ENCODE measurements at places on chromosomes 4 and X. TPM values are rescaled to one million over a fixed set of nuclear protein-coding genes. Genes with fewer than 3 reads are reported as not detected.

Gene CLCN3
- total RNA-seq, result 30.3 TPM

Gene ADAMTS3
- 3.2 TPM for total RNA-seq

Gene RXFP1
- 0.89 TPM for total RNA-seq

Gene KCND1
- total RNA-seq, result 4.9 TPM

Gene NDNF
- 2.4 TPM for total RNA-seq

Gene PARM1
- 6.3 TPM for total RNA-seq

Gene PAGE1
- not detected for total RNA-seq

Gene IL15
- total RNA-seq, result 2.6 TPM

Gene CENPVL2
- 3.5 TPM for total RNA-seq

- DNase-seq, result no peak
Observed at GRCh38 chrX:44795945-44796450, 47.8 kb upstream of the DUSP21 start.

GRCh38 chr4:37450309-37450708 is 205.8 kb downstream of the NWD2 start:
- DNase-seq, result no peak

DNA sequence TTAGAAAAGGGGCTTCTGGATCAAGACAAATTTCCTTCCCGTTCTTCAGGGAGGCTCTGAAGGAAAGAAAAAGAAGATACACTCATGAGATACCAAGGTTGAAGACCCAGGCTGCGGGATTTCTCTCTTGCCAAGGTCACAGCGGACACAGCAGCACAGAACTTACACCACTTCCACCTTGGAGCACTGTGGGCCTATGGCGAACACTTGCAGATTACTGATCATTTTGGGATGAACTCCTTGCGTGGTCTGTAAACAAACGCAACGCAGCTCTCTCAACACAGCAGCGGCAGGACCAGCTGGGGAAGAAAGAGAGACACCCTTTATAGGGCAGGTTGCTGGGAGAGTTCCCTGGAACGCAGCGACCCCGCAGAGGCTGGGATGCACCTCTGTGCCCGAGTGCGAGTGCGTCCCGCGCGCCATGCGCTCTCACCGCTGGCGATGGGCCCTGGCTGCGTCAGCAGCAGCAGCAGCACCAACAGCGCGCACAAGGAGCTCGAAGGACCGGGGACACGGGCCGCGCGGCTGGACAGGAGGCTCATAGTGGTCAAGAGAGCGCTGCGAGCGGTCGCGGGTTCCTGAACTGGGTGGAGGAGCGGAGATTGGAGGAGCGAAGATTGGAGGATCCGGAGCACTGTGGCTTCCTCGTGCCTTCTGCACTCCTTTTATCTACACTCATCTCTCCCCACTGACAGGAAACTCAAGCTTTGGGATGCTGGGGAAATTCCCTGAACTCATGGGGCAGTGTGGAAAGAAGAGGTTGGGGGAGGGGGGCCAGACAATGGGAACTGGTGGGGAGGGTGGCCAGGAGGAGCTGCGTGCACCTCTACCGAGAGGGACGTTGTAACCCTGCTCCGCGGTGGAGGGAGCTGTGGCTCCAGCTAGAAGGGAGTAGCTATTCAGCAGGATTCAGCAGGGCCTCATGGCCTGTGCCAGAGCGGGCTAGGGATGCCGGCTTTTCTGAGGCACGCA is at the start of gene CXCL5:
CXCL5 (minus strand) TSS at position 638 of the 972 bp plus-strand sequence; CDS start at position 542, 96 bp downstream.
- DNase-seq, result peak; percentile 75

GRCh38 chr4:151874328-151874727 is 113.5 kb upstream of the GATB start:
- no peak for DNase-seq

DNA sequence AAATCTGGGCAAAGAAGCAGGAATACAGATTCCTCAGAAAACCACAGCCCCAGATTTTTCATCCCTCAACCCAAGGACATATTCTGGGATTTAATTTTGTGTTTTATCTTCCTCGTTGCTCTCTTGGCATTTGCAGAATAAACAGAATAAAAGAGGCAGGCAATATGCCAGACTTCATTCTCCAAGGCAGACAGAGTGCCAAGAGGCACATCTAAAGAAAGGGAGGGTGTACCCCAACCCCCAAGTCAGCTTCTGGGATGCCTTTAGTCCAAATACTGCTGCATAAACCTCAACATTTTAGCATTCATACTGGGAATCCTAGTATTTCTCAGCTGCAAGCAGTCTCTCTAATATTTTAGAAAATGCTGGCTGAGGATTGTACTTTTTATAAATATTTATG is 629.2 kb downstream of the KLHL13 start:
- DNase-seq, result no peak

DNA sequence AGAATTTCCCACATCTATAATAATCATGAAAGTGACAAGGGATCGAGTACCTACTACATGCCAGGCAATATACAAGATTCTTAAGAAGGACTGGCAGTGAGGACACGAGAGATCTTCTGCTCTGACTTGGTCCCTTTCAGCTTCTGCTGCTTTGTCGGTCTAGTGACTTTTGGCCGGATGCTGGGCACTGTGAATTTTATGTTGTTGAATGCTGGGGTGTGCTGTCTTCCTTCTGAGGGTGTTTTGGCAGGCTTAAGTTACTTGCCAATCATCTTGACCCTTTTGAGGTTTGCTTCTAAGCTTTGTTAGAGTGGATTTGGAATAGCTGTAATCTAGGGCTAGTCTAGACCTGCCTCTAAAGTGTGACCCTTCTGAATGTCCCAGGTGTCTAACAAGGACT is 23.5 kb downstream of the NAT8L start:
- no peak for DNase-seq

- DNase-seq, result no peak
Observed at GRCh38 chrX:40644176-40644575, 3.2 kb downstream of the CXorf38 start.

DNA sequence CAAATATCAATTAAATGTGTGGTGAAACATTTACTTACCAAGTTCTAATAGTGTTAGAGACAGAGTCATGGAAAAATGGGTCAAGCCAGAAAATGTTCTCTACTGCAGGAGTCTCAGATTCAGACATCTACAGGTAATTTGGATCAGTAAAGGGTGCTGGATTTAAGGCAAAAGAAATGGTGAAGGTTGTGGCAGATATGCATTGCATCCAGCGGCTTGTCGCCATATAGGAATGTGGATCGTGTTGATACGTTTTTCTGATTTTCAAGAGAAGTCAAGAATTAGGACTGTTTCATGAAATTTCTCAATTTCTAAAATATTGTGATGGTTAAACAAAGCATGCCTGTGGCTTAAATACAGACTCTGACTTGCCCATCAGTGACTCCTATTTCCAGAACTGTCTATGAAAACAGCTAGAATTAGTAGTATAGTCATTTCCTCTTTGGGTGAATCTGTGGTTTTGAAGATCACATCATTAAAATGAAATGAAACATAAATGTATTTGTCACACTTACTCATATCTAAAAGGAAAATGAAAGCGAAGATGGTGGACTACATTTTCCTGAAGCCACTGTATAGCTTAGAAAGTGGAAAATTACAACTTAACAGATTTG is 110.1 kb upstream of the VEGFC start:
- DNase-seq, result no peak

- DNase-seq, result no peak
Observed at GRCh38 chrX:39899856-39900776, 197.6 kb downstream of the BCOR start.

GRCh38 chrX:131675596-131676194 is 131.8 kb downstream of the OR13H1 start:
- DNase-seq, result no peak

- no peak for DNase-seq
Observed at GRCh38 chr4:8113611-8114377, 44.8 kb downstream of the ABLIM2 start.

DNA sequence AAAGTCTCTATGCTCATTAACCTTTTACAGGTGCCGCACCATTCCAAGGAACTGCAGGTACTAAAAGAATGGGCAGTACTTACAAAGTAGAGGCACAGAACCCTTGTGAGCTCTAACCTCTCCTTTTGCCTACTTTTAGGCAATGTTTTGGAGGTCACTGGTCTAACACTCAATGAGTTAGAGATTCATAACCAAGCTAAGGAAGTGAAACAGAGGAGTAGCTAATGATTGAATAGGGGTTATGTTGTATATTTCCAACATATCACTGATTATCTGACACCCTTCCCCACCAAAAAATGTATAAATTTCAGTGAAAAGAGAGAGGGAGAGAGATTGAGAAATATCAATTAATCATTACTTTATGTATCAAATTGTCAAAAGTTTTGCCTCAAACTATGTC is 269.3 kb downstream of the PCDH7 start:
- no peak for DNase-seq

GRCh38 chr4:126778348-126778747 is 854.4 kb upstream of the INTU start:
- DNase-seq, result no peak

- no peak for DNase-seq
Observed at GRCh38 chr4:154088741-154089140, 299.9 kb upstream of the SFRP2 start.

DNA sequence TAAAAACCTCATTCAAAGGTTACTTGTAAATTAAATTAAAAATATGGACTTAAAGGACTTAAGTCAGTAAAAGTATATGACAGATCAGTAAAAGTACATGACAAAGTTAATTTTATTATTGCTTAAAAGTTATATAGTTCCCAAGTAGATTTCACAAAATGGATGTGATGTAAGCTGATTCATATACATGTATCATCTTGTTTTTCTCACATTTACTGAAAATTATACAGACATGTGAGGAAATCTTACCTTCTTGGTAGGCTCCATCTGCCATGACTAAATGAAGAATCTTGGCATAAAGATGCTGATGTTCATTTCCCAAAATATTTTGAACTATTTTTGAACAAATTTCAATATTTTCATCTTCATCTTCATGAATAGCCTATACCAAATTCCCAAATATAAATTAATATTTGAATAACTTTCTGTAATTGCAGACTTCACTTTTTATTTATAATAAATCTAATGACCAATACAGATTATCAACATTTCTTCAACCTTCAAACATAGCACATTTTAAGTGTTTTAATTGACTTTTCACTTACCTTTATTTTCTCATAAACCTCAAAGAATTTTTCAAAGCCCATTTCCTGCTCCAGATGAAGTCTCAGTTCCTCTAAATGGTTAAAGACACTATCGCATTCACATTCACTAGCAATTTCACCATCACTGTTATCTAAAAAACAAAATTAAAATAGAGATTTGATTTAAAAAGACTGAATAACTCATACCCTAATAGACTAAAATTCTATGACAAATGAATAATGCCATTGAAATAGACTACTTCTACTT is 129.4 kb upstream of the SH3RF1 start:
- no peak for DNase-seq

- no peak for DNase-seq
Observed at GRCh38 chr4:178165951-178166308, 723.7 kb upstream of the AGA start.

DNA sequence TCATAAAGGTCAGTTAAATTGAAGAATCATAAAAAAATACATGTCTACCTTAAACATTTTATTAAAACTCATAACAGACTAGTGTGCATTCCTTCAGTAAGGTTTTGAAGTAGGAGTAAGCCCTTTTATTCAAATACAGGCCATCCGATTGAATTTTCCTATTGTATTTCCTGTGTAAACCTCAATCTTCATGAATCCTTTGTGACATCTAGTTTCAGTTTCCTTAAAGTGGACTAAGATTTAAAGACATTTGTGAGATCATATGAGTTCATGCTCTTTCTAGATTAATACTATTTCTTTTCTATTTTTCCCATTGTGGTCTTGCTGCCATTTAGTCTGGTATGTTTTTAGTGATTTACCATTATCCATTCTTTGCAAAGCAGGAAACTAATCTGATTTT is 644.7 kb upstream of the BOD1L1 start:
- no peak for DNase-seq

DNA sequence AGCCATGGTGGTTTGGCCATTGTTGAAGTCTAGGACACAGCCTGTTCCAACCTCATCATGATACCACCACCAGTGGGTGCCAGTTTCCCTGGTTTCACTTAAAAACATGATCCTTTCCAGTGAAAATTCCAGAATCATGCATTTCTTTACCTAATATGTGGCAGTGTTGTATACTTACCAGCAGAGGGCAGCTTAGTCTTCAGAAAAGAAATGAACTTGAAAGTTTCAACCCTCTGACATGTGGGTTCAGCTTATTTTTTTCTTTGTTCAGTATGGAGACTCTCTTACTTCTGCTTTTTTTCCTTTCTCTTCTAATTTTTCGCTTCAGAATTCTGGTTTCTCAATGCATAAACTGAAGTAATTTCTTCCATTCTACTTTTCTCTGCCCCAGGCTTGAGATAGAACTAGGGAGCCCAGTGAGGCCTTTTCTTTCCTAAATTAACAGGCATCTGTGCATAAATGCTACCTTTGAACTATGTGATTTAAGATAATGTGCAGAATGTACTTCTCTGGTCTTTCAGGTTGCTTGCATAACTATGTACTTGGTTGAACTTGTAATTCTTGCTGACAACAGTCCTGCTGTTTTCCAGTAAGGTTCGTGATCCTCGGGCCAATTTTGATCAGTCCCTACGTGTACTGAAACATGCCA is 10.7 kb downstream of the LIAS start:
- peak; percentile 36 for DNase-seq

DNA sequence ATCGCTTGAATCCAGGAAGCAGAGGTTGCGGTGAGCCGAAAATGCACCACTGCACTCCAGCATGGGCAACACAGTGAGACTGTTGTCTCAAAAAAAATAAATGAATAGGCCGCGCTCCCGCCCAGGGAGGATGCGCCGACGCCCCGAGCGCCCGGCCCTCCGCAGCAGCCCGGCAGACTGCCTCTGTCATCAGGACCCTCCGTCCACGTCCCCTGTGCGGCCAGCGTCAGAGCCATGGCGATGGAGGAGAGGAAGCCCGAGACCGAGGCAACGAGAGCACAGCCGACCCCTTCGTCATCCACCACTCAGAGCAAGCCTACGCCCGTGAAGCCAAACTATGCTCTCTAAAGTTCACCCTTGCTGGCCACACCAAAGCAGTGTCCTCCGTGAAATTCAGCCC is 21.4 kb downstream of the LIAS start:
- no peak for DNase-seq

- no peak for DNase-seq
Observed at GRCh38 chr4:14856934-14857235, 145.4 kb upstream of the CPEB2 start.

DNA sequence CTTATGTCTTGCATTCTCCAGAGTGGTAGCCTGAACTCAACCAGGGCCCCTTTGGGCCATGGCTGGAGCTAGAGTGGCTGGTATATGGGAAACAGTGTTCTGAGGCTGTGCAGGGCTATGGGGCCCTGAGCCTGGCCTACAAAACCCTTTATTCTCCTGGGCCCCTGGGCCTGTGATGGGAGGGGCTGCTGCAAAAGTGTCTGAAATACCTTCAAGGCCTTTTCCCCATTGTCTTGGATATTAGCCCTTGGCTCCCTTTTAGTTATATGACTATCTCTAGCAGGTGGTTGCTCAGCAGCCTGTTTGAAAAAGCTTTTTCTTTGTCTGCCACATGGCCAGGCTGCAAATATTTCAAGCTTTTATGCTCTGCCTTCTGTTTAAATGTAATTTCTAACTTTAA is 22.5 kb downstream of the APOOL start:
- no peak for DNase-seq

DNA sequence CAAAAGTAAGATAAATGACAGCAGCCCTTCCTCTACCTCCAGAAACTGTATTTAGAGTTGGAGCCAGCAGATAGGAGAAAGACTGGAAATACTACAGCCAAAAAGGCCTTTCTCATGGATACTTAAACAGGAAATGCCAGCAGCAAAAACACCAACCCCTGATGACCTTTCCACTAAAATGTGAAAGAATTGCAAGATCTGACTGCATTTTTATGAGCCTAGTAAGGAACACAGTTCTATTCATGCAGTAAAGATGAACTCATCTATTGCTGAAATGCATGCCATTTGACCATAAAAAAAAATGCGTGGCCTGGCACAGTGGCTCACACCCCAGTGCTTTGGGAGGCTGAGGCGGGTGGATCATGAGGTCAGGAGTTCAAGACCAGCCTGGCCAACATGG is 19.9 kb downstream of the ABCG2 start:
- no peak for DNase-seq
